ENCODE measurements at places on chromosomes 6 and 20. TPM values are rescaled to one million over a fixed set of nuclear protein-coding genes. Genes with fewer than 3 reads are reported as not detected.

DNA sequence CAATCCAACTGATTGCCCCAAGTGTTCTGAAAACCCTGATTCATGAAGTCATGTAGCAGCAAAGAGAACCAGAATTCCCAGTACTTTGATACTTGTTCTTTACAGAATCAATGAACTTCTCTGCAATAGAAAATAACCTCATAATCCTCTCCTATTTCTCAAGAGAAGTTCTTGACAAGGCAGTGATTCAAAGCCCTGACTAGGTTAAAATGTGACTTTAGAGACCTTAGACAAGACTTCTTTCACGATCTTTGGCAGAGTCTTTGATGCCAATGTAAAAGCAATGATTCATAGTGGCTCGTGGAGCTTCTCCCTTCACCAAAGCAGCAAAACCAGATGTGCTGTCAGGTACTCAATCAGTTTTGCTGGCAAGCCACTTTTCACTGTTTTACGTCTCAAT lies 95.2 kb downstream of the CDK19 start:
- DNase-seq = no peak

- DNase-seq = no peak
Measured at GRCh38 chr6:168934660-168935627, 318.7 kb downstream of the THBS2 start.

DNA sequence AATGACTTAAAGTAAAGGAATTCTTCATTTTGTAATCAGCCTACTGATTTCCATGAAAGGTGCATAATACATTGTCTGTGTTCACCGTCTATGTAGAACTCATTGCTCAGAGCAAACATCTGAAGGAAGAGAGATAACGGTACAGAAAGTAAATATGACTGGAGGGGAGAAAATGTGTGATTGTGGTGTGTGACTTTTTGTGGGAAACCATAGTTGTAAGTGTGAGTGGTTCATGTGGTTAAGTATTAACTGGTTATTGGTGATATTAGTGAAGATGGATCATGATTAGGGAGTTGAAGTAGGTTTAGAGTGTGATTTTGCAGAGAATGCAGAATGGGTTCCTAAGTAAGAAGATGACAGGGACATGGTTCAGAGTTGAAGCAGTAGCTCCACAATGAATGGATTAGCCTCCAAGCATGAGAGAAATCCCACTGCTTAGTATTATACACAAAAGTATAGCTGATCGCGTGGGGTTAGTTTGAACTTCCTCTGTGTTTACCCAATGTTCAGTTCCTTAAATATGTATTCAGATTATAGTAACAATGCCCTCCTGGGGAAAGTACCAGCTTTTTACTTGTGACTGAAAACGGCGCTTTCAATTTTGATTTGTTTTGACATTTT lies 368.9 kb downstream of the UTRN start:
- no peak for DNase-seq

DNA sequence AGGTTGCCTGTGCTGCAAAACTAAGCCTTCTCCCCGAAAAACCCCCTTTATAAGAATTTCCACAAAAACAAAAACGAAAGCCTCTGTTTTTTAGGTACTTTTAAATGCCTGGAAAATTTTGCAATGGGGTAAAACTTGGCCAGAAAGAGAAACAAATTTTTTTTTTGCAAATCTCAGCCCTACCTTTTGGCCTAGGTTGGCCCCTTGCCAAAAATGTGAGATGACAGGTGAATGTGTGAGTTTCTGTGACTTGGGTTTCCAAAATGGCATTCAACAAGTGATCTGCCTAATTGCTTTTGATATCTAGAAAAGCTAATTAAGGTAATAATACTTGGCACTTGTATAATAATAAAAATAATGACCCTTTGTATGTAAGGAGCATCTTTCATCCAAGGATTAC lies 48.4 kb downstream of the MAFB start:
- DNase-seq = no peak

DNA sequence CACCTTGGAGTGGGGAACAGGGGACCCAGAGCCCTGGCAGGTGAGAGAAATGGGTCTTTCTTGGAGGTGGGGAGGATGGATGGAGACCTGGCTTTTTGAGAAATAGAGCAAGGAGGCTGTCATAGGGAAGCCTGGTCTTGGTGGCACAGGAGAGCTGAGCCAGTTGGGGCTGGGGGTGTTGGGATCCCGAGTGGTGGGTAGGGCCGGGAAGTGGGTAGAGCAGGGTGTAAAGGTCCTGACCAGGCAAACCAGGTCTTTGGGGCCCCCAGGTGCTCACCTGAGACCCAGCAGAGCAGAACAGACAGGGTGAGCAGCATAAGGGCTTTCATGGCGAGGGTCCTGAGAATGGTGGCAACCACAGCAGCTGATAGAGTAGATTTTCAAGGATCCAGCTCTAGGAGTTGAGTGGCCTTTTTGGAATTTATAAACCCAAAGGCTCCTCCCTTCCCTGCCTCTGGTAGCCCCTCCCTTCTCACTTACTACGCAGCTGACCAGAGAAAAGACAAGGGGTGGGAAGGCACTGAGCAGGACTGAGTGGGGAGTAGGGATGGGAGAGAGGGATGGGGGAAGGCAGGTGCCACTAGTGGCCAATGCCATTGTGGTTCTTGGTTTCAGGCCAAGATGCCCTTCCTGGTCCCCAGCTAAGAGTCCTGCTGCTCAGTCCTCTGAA lies at the start of gene LY6G6C:
LY6G6C (minus strand) TSS at position 396 of the 670 bp plus-strand sequence; CDS start at position 329, 67 bp downstream.
- no peak for DNase-seq

DNA sequence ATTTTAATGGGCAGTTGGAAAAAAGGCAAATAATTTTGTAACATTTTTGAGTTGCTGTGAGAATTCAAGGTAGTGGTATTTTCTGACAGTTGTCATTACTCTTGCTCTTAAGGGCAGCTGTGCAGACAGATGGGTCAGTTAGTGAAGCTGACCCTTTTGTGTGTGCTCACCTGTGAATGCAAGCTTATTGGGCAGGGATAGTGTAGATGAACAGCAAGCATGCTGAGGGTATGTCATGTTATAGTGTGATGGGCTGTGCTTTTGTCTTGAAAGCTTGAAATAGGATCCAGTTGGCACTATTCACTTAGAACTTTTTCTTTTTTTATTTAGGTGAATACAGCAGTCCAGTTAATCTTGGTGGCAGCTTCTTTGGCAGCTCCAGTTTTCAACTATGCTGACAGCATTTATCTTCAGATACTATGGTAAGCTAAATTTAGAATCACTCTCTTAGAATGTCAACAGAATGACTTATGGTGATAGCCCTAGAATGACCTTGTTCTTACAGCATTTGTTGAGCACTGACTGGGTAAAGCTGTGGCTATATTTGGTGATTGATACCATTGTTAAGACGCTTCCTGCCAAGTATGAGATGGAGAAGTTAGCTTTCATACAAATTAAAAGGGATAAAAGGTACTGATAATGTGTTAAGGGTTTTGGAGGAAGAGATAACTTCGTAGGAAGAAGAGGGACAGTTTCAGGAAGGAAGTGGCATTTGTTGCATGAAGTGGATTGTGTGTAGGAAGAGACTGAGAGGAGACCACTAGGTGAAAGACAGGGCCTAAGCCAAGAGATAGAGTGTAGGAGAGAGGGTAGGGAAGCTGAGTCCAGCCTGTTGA lies 19.5 kb downstream of the LRRN4 start:
- DNase-seq = no peak

DNA sequence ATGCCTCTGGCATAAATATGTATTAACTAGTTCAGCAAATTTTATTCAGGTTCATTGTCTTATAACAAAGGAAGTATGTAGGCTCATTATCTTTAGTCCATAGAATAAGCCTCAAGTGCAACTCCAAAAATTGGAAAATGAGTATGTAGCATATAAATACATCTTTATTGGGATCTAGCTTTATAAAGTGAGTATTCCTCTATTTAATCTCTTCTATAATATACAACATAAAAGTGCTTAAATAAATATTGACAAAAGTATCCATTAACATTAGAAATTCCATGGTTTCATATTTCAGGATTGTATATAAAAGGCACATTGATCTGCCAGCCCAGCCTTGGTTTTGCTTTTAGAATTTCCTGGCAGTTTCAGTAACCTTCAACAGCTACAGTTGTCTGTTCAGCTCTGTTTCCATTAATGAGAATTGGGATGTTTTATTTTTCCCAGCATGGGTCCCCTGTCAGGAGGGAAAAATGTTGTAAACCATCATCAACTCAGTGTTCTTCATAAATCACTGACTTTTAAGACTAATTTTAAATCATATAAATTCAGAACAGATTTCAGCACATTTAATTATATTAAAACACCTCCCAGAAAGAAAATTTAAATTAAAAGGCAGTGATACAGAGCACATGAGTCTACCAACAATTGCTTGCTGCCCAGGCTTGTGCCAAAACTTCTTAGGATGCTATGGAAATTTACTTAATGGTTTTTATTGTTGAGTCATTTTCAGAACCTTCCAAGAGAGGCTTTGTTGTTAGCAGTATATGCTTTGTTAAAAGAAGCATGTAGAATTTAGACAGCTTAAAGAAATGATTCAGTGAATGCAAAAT lies 119.7 kb downstream of the ADGRG6 start:
- DNase-seq = no peak

DNA sequence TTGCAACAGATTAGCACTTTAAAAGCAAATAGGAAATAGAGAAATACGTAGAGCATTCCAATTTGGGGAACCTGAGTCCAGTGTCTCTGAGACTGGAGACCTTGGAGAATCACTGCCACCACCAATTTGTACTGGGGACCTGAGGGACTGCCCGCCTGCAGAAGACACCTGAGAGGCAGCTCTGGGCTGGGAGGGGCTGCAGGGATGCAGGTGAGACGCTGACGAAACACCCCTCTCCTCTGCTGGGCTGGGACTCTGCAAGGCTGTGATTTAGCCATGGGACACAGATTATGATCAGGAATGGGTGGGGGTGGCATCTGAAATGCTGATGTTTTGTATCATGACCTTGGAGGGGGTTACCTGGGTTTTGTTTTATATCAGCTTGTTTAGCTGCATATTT lies 7.0 kb upstream of the APMAP start:
- no peak for DNase-seq

DNA sequence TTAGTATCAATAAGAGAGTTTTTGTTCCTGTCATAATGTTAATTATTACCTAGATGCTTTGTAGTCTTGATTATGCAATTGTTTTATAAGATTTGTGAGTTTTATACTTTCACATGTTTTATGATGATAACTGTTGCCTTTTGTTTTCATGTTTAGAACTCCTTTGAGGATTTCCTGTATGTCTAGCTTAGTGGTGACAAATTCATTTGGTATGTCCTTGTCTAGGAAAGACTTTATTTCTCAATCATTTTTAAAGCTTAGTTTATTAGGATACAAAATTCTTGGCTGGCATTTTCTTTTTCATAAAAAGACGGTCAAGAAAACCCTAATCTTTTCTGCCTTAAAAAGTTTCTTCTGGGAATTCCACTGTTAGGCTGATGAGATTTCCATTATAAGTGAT lies 849.9 kb upstream of the EYS start:
- no peak for DNase-seq

- no peak for DNase-seq
Measured at GRCh38 chr6:90168693-90169131, 127.9 kb downstream of the BACH2 start.

DNA sequence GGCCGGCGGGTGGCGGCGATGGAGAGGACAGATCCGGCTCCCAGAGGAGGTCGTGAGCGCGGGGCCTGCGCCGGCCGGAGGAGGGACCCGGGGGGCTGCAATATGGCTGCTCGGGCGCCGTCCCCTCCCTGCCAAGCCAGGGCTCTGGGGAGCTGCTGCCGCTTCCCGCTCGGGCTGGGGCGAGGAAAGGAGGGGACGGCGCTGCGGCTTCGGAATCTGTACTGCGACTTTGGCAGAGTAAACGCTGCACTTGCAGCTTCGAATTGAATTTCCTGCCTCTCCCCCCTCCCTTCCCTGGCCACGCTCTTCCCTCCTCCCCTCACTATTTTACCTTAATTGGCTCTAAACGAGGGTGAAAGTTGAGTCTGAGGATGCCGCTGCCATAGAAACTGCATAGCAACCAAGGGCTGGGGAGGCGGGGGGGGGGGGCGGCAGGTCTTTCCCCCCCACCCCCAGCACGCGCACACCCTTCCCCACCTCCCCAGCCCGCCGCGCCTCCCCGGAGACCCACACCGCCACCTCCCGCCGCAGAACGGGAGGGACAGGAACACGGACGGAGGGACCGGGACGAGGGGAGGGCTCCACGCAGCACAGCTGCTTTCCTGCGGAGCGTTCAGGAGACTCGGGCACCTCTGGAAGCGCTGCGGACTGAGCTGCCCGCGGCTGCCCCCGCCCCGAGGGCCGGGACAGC lies 93.9 kb downstream of the RNASET2 start:
- peak; percentile 45 for DNase-seq

- DNase-seq = no peak
Measured at GRCh38 chr6:147684906-147685305, 176.4 kb downstream of the SAMD5 start.

GRCh38 chr6:151509048-151509447 lies 15.2 kb downstream of the CCDC170 start:
- no peak for DNase-seq

DNA sequence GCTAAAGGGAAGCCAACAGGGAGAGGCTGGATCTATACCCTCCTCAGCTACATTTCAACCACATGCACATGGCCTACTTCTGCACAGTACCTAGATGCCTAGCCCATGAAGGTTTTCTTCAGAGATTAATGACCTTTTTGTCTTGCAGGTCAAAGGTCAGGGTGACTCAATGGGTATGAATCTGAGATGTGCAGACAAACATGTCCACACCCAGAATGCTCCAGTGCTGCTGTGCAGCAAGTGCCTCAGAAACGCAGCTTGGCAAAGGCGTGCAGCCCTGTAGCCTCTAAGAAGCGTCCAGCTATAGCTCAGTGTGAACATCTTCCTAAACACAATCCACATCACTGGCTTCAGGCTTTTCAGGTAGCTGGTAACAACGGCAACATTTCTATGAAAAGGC lies 24.4 kb downstream of the MAP1LC3A start:
- DNase-seq = no peak

GRCh38 chr6:168029459-168030217 lies 32.2 kb downstream of the KIF25 start:
- DNase-seq = no peak

DNA sequence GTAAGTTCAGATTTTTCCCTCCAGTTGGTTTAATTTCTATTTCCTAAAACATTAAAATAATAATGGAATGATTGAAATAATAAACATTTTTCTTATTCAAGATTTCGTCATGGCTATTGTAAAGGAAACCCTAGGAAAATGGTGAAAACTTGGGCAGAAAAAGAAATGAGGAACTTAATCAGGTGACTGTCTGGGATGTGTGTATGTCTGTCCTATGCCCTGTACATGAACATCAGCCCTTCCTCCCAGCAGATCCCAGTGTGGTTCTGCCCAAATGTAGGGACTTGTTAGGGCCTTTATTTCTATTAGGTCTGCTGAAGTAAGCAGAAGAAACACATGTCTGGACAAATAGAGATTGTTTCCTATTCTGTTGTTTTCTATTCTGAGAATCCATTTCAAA lies 13.1 kb downstream of the RIOK1 start:
- no peak for DNase-seq

- DNase-seq = no peak
Measured at GRCh38 chr20:9903048-9903655, 64.3 kb upstream of the PAK5 start.

PRPH2 gene
- 0.47 TPM for total RNA-seq

GHRH gene
- not detected for total RNA-seq

PTK6 gene
- not detected for total RNA-seq

ZNF831 gene
- 0.17 TPM for total RNA-seq

MCCD1 gene
- total RNA-seq = not detected

ATP9A gene
- total RNA-seq = 21.2 TPM

NCOA3 gene
- 23.3 TPM for total RNA-seq

SIRPB2 gene
- total RNA-seq = 3.5 TPM

WFDC5 gene
- total RNA-seq = not detected

FERMT1 gene
- 1.1 TPM for total RNA-seq

KCNQ5 gene
- total RNA-seq = not detected

HSPA12B gene
- 16.2 TPM for total RNA-seq

Data from left ventricle myocardium superior (tissue), 1 donor.